ENCODE measurements at places on chromosomes 1 and 21.

GRCh38 chr1:204548265-204548664 lies 32.1 kb downstream of the MDM4 start:
- DNase-seq = no peak

DNA sequence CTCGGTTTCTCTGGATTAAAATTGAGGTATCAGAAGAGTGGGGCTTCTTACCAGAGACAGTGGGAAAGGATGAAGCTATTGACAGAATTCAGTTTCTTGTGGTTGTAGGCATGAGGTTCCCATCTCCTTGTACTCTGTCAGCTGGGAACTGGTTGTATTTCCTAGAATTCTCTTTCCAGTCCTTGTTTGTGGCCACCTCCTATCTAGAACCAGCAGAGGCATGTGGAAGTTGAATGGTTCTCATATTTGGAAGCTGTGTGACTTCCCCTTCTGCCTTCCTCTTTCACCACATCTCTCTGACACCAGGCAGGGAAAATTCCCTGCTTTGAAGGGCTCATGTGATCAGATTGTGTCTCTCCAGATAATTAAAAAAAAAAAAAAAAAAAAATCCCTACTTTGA lies 457.7 kb upstream of the ADAMTS5 start:
- no peak for DNase-seq

- no peak for DNase-seq
These were observed 6.6 kb upstream of the TTC22 start for GRCh38 chr1:54807756-54808155.

DNA sequence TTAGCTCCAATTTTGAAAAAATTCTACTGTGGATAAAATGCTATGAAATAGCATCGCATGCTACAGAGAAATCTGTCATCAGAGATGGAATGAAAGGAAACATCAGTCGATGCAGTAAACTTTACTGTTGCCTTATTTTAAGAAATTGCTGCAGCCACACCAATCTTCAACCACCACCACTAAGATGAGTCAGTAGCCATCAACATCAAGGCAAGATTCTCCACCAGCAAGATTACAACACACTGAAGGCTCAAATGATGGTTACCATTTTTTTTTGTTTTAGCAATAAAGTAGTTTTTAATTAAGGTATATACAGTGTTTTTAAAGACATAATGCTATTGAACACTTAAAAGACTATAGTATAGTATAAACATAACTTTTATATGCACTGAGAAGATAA lies 95.6 kb upstream of the JUN start:
- DNase-seq = no peak

DNA sequence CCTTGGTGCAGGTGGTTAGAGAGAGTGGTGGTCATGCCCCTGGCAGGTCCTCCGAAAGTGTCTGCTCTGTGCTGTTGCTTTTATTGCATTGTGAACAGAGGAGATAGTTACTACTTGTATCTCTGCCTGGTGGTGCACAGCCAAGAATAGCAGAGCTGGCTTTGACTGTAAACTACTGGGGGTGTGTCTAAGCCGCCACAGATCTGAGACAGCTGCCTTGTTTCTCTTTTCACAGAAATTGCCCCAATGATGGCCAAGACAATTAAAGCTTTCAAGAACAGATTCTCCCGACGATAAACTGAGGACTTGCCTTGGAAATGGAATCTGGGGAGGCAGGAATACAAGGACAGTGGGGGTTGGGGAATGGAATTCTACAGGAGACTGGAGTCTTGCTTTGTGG lies 16.0 kb downstream of the ELOA start:
- no peak for DNase-seq

GRCh38 chr1:201400852-201401230 lies 1.7 kb upstream of the LAD1 start:
- no peak for DNase-seq

DNA sequence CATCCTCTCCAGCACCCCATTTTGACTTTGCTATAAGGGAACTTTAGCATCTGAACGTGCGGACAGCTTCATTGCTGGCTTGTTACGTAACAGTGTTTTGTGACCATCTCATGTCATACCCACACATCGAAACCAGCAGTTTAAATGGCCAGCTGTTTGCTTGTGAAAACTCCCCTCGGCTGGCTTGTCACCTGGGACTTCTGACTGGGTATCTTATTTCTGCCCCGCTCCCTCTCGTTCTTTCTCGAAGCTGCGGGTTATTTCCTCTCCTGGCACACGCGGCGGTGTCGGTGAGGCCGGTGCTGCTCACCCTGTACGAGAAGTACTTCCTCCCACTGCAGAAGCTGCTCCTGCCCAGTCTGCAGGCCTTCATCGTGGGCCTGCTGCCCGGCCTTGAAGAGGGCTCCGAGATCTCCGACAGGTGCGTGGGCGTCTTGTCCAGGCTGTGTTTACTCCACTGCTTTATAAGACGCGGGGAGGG lies 43.5 kb downstream of the DOP1B start:
- no peak for DNase-seq

GRCh38 chr1:200525090-200525987 lies 95.2 kb downstream of the KIF14 start:
- DNase-seq = no peak

- DNase-seq = no peak
These were observed 15.4 kb downstream of the PKP1 start for GRCh38 chr1:201298396-201299381.

DNA sequence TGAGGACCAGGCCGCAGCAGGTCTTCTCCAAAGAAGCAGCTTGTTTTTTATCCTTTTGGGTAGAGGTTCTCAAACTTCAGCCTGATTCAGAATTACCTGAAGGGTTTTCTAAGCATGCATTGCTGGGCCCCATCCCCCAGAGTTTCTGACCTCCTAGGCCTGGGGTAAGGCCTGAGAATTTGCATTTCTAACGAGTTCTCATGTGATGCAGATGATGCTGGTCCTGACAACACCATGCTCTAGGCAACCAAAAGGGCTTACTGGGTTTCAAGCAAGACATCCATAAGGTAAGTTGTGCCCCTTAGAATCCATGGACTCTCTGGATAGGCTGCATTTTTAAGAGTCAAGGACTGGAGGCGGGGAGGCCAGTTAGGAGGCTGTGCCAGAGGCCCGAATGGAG lies 295.1 kb downstream of the HHIPL2 start:
- no peak for DNase-seq

DNA sequence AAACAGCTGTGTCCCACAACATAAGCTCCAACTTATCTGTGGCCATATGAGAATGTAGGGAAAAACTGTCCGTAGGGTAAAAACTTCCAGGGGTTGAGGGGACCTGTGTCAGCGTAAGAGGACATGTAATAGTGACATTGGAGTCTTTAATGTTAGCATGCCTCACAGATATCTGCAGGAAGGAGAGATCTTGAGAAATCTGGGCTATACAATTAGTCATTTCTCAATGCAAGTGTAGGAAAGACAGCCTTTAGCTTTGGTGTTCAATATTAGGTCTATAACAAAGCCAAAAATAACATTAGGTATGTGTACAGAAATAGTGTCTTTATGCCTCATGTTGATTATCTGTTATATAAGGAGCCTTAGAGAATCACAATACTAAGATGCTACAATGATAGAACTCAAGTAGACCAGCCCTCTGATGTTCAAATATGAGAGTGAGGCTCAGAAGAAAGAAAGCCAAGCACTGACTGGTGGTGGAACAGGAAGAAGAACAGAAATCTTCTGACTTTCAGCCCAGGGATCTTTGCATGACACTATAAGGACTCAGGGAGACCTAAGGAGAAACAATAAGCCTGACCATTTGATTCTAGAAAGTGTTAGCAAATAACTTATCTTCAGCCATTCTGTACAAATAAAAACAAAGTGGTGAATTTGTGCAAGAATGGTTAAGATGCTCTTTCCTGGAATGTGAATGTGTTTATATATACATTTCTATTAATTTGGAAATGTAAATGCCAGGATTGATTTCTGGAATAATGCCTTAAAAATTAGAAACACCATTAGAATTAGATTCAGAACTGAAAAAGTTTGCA lies 152.6 kb downstream of the ZC3H11B start:
- DNase-seq = no peak

DNA sequence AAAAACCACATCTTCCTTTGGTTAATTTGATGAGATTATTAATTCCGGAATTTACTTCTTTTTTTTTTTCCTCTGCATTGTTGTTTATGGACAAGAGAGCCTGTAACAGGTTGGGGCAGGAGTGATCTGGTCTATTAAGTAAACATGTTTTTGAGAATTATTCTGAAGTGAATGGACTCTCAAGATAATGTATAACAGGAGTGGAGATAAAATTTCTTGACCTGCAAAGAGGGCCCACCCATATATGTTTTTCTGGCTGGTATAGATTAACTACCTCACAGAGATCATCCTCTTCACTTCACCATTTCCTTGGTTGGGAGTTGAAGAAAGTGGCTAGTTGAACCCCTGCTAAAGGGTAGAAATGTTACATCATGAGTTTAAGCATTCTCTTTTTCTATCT lies 10.7 kb downstream of the DDI2 start:
- DNase-seq = no peak

DNA sequence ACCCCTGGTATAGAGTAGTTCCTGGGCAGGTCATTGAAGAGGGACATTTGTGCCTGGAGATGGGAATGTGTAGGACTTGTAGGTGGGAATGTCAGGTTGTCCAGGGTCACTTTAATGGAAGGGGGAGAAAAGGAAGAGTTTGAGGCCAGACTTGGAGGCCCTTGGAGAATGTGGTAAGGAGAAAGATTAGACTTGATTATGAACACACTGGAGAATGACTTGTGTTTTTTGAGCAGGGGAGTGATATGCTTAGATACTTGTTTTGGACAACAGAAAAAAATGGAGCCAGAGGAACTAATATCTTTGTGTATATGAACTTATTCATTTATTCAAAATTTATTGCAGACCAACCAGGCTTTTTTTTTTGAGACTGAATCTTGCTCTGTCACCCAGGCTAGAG lies 17.9 kb downstream of the ELAPOR1 start:
- no peak for DNase-seq

DNA sequence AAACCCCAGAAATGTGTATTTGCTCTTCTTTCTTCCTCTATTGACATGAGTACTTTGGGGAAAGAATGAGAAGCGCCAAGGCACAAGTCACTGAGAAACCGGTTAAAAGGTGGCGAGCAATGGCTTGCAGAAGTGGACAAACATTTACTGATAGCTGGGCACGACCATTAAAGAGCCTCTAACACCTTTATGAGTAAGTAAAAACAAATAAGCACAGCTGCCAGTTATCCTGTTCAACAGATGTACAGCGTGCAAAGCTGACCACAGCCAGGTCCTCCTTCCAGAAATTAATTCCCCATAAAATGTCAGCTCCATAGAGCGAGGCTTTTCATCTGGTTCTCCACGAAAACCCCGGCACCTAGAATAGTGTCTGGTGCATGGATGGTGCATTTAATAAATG lies 72.7 kb downstream of the CAPZB start:
- no peak for DNase-seq

DNA sequence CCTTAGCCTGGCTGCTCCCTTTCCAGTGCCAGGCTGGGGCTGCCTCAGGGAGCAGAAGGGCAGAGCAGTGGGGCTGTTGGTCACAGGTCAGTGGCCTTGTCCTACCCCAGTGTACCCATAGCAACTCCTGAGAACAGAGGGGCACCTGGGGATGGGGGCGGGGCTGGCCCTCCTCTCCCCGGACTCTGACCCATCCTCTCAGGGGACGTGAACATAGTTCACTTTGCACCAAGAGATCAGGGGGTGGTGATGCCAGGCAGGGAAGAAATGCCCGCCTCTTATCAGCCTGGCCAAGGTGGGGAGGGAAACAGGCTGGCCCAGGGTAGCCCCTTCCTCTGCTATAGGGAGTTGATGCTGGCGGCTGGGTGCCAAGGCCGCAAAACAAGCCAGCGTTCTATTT lies 4.9 kb downstream of the ETNK2 start:
- no peak for DNase-seq

DNA sequence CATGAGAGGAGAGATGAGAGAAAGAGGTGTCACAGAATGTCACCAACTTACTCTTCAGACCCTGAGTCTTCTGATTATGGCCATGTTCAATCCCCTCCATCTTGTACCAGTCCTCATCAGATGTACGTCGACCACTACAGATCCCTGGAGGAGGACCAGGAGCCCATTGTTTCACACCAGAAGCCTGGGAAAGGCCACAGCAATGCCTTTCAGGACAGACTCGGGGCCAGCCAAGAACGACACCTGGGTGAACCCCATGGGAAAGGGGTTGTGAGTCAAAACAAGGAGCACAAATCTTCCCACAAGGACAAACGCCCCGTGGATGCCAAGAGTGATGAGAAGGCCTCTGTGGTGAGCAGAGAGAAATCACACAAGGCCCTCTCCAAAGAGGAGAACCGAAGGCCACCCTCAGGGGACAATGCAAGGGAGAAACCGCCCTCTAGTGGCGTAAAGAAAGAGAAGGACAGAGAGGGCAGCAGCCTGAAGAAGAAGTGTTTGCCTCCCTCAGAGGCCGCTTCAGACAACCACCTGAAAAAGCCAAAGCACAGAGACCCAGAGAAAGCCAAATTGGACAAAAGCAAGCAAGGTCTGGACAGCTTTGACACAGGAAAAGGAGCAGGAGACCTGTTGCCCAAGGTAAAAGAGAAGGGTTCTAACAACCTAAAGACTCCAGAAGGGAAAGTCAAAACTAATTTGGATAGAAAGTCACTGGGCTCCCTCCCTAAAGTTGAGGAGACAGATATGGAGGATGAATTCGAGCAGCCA lies 8.0 kb downstream of the ELOA start:
- DNase-seq = no peak

GRCh38 chr1:41546833-41547135 lies 62.3 kb upstream of the EDN2 start:
- DNase-seq = no peak

Data from activated CD8-positive, alpha-beta memory T cell treated with anti-CD3 and anti-CD28 coated beads for 4 hours (primary cell).